ENCODE measurements at places on chromosomes 6 and 20.

DNA sequence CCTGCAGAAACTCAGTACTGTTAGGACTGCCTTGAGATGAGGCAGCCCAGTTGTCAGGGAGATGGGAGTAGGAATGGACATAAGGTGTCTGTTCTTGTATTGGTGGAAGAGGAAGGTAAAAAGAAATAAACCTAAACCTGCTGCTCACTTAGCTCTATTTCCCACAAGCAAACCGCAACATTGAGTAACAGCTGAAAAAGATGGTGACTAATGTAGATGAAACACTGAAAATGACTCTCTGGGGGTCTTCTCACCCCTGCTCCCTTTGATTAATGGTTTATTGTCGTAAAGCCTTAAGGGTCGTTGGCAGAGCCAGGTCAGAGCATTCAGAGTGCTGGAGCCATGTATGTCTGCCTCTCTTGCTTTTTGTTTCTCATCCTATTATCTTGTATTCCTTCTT is 87.5 kb downstream of the FOXO3 start:
- DNase-seq, result no peak

GRCh38 chr6:137602313-137603197 is 108.4 kb upstream of the OLIG3 start:
- no peak for DNase-seq

- peak; percentile 56 for DNase-seq
Observed at GRCh38 chr6:42428326-42429041, 23.2 kb downstream of the TRERF1 start.

DNA sequence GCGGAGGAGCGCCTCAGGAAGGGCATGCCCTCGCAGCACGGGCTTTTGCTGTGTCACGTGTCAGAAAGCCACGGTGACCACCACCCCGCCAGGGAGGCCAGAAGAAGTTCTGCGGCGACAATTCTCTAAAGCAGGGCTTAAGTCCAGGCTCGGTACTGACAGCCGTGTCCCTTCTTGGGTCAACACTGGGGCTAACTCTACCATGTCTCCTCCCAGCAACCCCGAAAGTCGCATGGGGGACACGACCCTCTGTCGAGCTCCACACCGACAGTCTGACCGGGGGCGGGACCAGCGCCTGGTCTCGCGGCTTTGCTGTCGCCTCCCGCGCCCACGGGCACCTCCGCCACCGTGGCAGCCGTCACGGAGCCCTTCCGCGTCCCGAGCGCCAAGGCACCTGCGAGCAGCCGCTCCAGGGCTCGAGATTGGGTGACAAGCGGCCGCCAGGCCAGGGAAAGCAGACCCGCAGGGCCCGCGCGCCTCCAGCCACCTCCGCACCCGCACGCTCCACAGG is 534 bp downstream of the NANP start:
- DNase-seq, result no peak

DNA sequence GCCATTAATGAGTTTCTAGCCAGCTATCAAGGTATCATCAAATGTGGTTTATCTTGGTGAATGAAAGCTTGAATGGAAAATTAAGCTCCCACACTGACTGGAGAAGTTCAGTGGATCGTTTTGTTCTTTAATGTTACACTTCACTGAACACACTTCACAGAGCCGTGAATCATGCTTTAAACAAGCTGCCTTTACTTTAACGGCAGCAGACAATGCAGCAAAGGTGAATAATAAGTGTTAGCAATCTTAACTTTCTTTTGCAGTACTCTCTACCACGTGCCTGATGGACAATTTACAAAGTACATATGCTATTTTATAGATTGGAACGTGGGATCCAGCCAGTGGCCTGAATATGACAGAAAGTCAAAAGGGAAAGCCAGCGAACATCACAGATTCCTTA is 424.5 kb downstream of the GRIK2 start:
- no peak for DNase-seq

DNA sequence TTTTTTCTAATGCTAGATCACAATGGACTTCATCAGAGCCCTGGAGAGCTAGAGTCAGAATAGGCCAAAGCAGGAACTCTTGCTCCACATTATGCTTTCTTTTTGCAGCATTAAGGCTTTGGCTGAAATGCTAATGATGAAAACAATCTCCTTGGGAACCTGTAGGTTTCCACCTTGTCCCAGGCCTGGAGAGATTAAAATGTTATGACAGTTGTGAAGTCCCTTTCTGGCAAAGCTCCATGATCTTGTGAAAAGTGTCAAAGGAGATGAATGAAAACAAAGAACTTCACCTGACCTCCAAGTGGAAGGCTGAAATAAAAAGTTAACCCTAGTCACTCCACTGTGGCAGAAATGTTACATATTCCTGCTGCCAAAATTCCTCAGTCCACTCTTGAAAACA is 64.0 kb upstream of the LRRC1 start:
- no peak for DNase-seq

- peak; percentile 68 for DNase-seq
Observed at GRCh38 chr6:28124350-28124970, at the start of gene ZSCAN16. TSS of gene ZSCAN16 (plus strand) at chr6:28124609. CDS start at chr6:28125444, 835 bp downstream.

DNA sequence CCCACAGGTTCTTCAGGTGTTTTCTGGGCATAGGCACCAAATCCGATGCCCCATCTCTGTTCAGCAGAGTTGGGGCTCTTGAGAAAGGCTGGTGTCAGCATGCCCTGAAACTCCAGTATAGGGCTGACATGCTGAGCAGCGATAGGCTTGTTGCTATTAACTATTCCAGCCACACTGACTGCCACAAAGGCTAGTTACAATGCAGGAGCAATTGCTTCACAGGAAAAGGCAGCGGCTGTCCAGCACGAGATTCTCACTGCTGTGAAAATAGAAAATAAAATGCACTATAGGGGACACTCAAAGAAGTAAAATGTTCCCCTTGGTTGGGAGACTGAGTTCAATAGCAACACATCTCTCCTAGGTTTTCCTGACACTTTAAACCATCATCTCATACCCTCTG is 112.4 kb downstream of the BFSP1 start:
- DNase-seq, result no peak

DNA sequence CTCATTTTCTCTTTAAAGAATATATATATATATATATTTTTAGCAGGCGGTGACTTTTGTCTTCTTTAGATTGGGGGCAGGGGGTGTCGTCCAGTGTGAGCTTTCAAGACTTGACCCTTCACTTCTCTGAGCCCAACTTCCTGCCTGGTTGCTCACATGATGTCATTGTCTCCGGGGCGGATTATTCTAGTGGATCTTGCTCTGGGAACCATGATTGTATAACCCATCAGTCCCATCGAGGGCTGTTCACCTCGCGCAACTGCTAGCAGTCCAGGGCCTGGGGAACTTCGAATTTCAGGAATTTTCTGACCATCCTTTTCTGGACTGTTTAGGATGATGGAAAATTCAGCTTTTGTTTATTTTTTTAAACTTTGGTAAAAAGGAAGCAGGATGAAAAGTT is 1.0 kb downstream of the IGF2R start:
- DNase-seq, result no peak

GRCh38 chr6:113741651-113742050 is 115.5 kb upstream of the MARCKS start:
- no peak for DNase-seq

DNA sequence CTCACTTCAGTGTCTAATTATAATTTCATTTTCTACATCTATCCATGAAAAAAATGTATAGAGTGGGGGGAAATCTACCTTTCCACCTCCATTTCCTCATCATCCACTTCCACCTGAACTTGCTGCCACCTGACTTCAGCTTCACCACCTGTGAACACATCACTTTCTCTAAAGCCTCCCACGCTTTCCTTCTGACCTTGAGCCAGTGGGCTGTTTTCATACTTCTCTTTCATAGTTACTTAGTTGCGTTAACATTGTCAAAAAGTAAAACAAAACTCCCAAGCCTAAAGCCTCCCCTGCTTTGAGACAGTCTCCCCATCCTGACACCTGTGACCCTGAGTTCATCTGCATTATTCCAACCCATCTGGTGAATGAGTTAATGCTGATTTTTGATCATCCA is 47.3 kb downstream of the KLHL31 start:
- no peak for DNase-seq

GRCh38 chr6:162615016-162615705 is 112.4 kb downstream of the PRKN start:
- DNase-seq, result no peak

GRCh38 chr6:163715846-163716245 is 301.3 kb downstream of the QKI start:
- DNase-seq, result no peak

- DNase-seq, result no peak
Observed at GRCh38 chr6:156790711-156791319, 13.6 kb downstream of the ARID1B start.

DNA sequence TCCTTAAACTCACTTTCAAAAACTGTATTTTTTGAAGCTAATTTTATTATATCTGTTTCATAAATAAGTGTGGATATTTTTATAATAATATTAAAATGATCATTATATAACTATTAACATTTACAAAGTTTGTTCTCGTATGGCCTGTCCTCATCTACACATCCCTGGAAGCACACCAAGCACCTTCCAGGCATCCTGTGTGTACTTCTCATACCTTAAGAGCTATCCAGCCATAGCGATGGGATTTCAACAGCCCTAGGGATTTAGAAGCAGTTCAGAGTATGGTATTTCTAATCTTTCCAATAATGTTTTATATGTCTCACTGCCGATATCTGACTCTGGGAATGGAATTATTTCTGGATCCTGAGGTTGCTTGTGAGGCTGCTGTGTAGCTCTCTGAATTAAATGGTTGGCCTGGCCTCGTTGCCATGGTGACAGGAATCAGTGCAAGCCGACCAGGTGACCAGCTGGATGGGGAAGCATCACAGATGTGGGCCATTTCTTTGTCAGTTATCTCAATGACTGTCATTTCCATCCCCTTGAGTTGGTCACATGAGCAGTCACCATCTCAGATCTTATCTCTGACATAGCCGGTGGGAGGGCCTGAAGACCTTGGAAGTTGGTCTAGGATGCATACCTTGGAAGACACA is 265.2 kb upstream of the RIN2 start:
- no peak for DNase-seq

DNA sequence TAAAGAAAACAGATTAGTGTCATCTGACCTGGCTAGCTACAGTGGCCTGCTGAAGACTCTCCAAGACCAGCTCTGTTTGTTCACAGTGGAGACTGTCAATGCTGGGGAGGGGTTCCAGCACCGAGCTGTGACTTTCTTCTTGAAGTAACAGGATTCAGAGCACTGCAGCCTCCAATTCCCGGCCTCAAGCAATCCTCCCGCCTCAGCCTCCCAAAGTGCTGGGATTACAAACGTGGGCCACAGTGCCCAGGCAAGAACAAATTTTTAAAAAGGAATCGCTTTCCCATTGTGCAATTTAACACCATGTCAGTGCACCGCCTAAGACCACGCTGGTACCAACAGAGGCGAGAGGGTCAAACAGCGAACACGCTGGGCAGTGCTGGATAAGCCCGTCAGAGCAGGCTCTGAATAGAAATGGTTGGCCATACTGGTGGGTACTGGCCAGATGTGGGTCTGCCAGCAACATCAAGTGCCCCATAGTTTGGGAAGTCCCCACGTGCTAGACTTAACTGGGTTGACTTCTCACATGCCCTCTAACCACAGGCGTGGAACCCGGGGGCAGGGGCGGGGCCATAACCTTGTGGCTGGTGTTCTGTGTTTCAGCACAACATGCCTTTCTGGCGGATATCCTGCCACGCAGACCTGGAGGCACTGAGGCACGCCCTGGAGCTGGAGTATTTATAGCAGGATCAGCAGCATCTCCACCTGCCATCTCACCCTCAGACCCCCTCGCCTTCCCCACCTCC is 168.9 kb downstream of the ZMYND8 start:
- peak; percentile 11 for DNase-seq

- no peak for DNase-seq
Observed at GRCh38 chr20:12748359-12748994, 260.3 kb upstream of the SPTLC3 start.

GRCh38 chr6:94254689-94255088 is 835.3 kb upstream of the EPHA7 start:
- DNase-seq, result no peak

GRCh38 chr20:23080521-23080920 is 5.6 kb downstream of the CD93 start:
- no peak for DNase-seq

DNA sequence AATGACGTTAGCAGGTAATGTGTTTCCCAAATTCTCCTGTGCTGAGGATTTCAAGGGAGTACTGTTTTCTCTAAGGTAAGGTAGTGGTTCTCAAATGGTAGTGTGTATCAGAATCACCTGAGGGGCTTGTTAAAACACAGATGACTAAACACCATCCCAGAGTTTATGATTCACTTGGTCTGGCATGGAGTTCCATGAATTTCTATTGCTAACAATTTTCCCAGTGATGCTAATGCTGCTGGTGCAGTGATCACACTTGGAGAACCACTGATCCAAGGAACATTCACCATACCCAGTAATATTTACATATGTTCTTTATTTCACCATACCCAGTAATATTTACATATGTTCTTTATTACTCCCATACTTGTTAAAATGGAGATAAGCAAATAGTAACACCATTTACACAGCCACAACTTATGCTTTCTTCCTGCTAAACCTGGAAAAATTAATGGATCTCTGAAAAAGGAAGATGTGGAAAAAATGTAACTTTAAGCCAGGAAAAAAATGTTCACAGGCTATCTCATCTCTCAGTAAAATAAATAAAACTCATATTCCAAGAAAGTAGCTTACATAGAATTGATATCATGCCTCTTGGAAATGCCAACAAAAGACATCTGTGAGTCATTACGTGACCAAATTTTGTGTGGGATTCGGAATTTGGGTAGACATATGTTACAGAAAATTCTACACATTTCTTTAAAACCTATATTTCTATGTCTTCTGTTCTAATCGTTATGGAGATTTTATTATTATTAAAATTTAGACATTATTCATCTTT is 129.5 kb downstream of the MMUT start:
- no peak for DNase-seq

GRCh38 chr6:82380566-82381185 is 17.1 kb downstream of the TPBG start:
- DNase-seq, result no peak

DNA sequence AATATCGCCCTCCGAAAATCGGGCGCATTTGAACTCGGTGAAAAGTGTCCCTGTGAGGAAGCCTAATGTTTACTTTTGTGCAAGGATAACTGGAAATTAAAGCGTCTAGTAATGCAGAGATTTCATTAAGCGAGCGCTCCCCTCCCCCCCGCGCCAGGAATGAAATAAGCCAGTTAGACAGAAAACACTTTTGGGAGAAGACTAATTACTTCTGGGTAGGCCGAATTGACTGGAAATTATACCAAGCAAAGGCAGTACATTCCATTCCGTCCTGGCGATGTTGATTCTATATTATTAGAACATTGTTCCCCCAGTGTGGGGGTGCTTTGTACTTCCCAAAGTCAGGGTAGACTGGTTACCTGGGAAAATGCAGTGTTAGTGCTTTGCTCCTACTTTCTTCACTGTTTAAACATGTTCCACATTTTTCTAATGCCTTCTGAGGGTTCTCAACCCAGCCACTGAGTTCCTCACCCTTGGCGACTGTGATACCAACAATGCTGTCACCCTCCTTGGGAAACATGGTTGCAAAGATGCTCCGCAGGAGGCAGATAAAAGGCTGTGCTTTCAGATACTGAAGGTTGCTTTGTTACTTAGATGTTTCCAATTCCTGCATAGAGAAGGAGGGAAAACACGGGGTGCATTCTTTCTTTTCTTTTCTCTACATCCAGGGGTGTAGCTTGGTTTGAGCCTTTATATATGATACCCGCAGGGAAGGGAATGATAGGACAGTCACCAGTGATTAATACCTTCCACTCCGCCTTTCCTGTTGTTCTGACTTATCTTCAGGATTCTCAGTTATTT is 2.6 kb downstream of the GJA1 start:
- DNase-seq, result no peak
